Peyer's patch (tissue), 4 donors: ENCODE measurements at places on chromosomes 7 and 10. TPM values are rescaled to one million over a fixed set of nuclear protein-coding genes. Genes with fewer than 3 reads are reported as not detected.
A peak's percentile ranks its signal among the peaks of the same experiment; 100 is the strongest.

- H3K4me3 ChIP-seq = no peak overlapping the region
- no peaks in the 10 kb centered on the region for H3K4me1 ChIP-seq
- no peaks in the 10 kb centered on the region for H3K27me3 ChIP-seq
- DNase-seq = no peak
- no peaks in the 10 kb centered on the region for H3K36me3 ChIP-seq
Measured at GRCh38 chr7:11742496-11742895, 89.5 kb downstream of the THSD7A start.

Gene ARL3
- total RNA-seq = 1.4 TPM

GRCh38 chr10:61964949-61965702 lies 63.6 kb downstream of the ARID5B start:
- DNase-seq = no peak
- H3K36me3 ChIP-seq = no peaks in the 10 kb centered on the region
- H3K4me3 ChIP-seq = peak overlapping the region; percentile 31

Gene SPDYE11
- not detected for total RNA-seq

- no peak overlapping the region for H3K27ac ChIP-seq
- DNase-seq = no peak
- no peaks in the 10 kb centered on the region for H3K36me3 ChIP-seq
- H3K4me1 ChIP-seq = no peaks in the 10 kb centered on the region
Measured at GRCh38 chr7:80151274-80151665, 16.6 kb downstream of the GNAI1 start.

DNA sequence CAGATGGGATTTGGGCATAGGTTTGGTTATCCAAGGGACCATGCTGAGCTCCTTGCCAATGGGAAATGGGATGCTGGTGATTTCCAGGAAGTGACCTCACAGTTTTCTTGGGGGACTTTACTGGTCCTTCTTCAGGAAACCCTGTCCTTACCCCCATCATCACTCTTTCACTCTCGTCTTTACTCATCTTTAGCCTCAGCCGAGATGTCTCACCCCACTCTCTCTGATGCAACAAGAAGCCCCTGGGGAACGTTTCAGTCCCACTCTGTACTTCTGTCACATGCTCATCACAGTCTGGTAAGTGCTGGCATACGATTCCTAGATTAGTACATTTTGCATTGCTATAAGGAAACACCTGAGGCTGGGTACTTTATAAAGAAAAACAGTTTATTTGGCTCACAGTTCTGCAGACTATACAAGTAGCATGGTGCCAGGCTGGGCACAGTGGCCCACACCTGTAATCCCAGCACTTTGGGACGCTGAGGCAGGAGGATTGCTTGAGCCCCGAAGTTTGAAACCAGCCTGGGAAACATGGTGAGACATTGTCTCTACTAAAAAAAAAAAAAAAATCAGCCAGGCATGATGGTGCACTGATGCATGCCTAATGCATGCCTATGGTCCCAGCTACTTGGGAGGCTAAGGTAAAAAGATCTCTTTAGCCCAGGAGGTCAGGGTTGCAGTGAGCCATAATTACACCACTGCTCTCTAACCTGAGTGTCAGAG lies 63.5 kb upstream of the VKORC1L1 start:
- no peak overlapping the region for H3K4me3 ChIP-seq
- no peak overlapping the region for H3K27ac ChIP-seq
- H3K36me3 ChIP-seq = no peaks in the 10 kb centered on the region
- H3K27me3 ChIP-seq = no peaks in the 10 kb centered on the region
- peak; percentile 8 for DNase-seq

DNA sequence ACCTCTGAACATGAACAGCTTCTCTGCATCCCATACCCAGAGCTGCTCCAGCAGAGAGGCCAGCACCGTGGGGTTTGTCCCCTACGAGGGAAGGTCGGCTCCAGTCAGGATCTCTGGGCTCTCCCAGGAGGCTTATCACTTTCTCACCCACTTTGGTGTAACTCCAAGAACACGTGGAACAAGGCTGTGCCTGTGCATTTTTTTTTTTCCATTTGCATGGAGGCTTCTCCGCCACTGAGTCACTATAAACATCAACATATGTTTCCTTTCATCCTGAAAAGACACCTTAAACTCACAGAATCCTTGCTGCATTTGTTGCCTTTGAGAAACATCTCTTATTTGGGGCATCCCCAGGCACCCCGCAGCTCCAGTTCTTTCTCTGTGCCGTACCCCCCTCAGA lies 29.4 kb upstream of the ECHDC3 start:
- no peak overlapping the region for H3K27ac ChIP-seq
- no peak for DNase-seq

GRCh38 chr7:32102432-32102873 lies 32.2 kb upstream of the PDE1C start:
- DNase-seq = no peak
- no peaks in the 10 kb centered on the region for H3K27me3 ChIP-seq
- no peak overlapping the region for H3K27ac ChIP-seq
- H3K4me1 ChIP-seq = no peaks in the 10 kb centered on the region
- no peak overlapping the region for H3K4me3 ChIP-seq

GRCh38 chr7:117273814-117274225 lies 49.0 kb downstream of the WNT2 start:
- no peaks in the 10 kb centered on the region for H3K4me1 ChIP-seq
- no peak for DNase-seq
- no peaks in the 10 kb centered on the region for H3K27me3 ChIP-seq
- no peak overlapping the region for H3K27ac ChIP-seq
- H3K4me3 ChIP-seq = no peak overlapping the region

Gene SYT15
- 0.38 TPM for total RNA-seq

DNA sequence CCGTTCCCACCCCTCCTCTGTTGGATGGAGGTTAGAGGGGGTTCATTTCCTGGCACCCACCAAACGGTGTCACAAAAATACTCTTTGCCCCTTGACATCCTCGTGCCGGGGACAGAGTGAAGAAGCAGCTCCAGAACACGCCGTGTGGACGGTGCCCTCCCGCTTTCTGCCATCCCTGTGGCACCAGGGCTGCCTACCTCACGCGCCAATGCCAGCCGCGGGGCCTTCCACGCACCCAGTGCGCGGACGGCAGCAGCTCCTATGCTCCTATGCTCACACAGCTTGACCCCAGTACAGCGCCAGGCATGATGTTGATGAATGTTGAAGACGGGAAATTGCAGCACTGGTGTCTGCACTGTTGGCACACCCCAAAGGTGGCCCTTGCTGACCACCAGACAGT lies 507.2 kb upstream of the FOXK1 start:
- H3K36me3 ChIP-seq = no peaks in the 10 kb centered on the region
- no peaks in the 10 kb centered on the region for H3K4me1 ChIP-seq
- no peaks in the 10 kb centered on the region for H3K27me3 ChIP-seq
- H3K27ac ChIP-seq = no peak overlapping the region
